B cell (primary cell): ENCODE measurements at places on chromosomes 6 and 20. TPM values are rescaled to one million over a fixed set of nuclear protein-coding genes. Genes with fewer than 3 reads are reported as not detected.

- no peak for DNase-seq
- no peaks in the 10 kb centered on the region for H3K36me3 ChIP-seq
- H3K4me1 ChIP-seq, result peaks cover 11% of the 10 kb centered on the region
- no peaks in the 10 kb centered on the region for H3K27me3 ChIP-seq
- no peak overlapping the region for H3K4me3 ChIP-seq
- no peak overlapping the region for H3K27ac ChIP-seq
Measured at GRCh38 chr6:10588562-10589428, 67.6 kb downstream of the GCNT2 start.

The SMOC2 gene
- polyA plus RNA-seq, result 0.06 TPM in 1 of 2 replicates, not detected in the other

DNA sequence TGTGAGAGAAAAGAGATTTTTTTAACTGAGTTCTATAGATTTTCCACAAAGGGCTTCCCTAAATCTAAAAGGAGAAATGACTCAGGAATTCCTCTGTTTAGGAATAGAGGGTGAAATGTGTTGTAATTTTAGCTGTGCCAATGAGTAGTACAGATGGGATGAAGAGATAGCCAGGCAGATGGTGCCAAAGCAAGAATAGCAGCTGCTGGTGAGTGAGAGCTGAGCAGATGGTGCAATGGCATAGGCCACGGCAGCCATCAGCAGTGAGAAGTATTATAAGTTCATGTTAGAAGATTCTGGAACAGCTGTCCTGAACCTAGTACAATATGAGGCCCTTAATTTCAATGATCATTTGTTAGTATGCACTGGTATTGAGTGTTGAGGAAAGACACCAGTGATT lies 40.2 kb upstream of the CRISP1 start:
- no peaks in the 10 kb centered on the region for H3K36me3 ChIP-seq
- no peak overlapping the region for H3K4me3 ChIP-seq
- no peaks in the 10 kb centered on the region for H3K27me3 ChIP-seq
- DNase-seq, result no peak
- no peak overlapping the region for H3K27ac ChIP-seq

GRCh38 chr6:54194067-54194466 lies 82.8 kb downstream of the MLIP start:
- H3K4me3 ChIP-seq, result no peak overlapping the region
- no peak overlapping the region for H3K27ac ChIP-seq
- H3K36me3 ChIP-seq, result no peaks in the 10 kb centered on the region

The KCNK16 gene
- polyA plus RNA-seq, result not detected in 2 replicates

The TPD52L1 gene
- not detected in 2 replicates for polyA plus RNA-seq

- H3K27me3 ChIP-seq, result no peaks in the 10 kb centered on the region
- no peak overlapping the region for H3K27ac ChIP-seq
- H3K4me3 ChIP-seq, result no peak overlapping the region
- H3K4me1 ChIP-seq, result peaks cover 33% of the 10 kb centered on the region
Measured at GRCh38 chr6:149050160-149050559, 267.4 kb upstream of the TAB2 start.

- no peak for DNase-seq
- H3K36me3 ChIP-seq, result no peaks in the 10 kb centered on the region
- no peak overlapping the region for H3K4me3 ChIP-seq
- H3K27ac ChIP-seq, result no peak overlapping the region
- H3K27me3 ChIP-seq, result no peaks in the 10 kb centered on the region
Measured at GRCh38 chr6:2132416-2132815, 113.0 kb downstream of the GMDS start.

- H3K4me3 ChIP-seq, result no peak overlapping the region
- no peaks in the 10 kb centered on the region for H3K36me3 ChIP-seq
- H3K27ac ChIP-seq, result no peak overlapping the region
- DNase-seq, result no peak
- no peaks in the 10 kb centered on the region for H3K4me1 ChIP-seq
Measured at GRCh38 chr6:113375950-113376846, 480.9 kb upstream of the MARCKS start.

- no peaks in the 10 kb centered on the region for H3K4me1 ChIP-seq
- no peaks in the 10 kb centered on the region for H3K36me3 ChIP-seq
- no peak overlapping the region for H3K4me3 ChIP-seq
- no peak overlapping the region for H3K27ac ChIP-seq
Measured at GRCh38 chr20:64245746-64246595, 9.6 kb upstream of the PCMTD2 start.

DNA sequence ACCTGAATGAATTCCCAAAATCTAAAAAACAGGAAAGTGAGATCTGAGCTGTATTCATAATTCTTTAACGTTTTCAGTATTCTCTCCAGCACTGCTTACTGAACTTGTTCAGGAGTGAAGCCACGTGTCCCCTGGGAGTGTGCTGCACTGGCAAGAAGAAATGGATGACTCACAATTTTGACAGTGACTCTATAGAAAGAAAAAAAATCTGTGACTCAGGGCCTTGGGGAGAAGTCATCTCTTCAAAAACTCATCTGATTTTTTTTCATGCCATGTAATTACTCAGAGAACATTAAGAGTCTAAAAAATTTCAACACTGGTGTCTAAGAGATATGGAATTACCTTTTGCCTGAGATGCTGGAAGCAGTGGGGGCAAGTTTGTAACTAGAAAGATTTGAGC lies 39.7 kb downstream of the ANKEF1 start:
- peaks cover 10% of the 10 kb centered on the region for H3K27me3 ChIP-seq
- no peak for DNase-seq
- H3K4me1 ChIP-seq, result no peaks in the 10 kb centered on the region
- H3K27ac ChIP-seq, result no peak overlapping the region
- H3K4me3 ChIP-seq, result no peak overlapping the region

DNA sequence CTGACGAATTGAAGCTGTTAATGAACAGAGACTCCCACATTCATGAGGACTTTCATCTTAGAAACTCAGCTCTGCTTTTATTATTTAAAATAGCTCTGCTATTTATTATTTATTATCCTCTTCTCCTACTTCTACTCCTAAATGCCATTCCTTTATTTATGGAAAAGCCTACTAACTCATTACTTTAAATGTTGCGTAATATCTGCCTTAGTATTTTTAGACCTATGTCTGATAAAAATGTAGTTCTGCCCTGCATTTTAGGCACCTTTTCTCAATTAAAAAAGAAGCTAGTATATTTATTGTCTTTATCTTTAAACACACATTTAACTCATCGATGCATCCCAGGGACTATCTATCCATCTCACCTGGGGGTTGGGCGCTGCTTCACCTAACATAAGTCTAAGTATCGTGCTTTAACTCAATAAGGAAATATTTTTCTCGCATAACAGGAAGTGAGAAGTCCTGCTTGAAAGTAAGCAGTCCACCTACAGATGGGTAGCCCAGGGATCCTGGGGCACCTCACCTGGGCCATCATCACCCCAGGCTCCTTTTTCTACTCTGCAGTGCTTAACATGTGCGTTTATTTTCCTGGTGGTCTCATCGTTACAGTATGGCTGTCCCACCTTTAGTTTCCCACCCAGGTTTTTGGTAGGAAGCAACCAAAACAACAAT lies 31.3 kb upstream of the FAM184A start:
- no peak overlapping the region for H3K4me3 ChIP-seq
- DNase-seq, result no peak
- H3K27ac ChIP-seq, result no peak overlapping the region
- no peaks in the 10 kb centered on the region for H3K36me3 ChIP-seq
- H3K4me1 ChIP-seq, result no peaks in the 10 kb centered on the region

GRCh38 chr6:56025795-56026194 lies 150.4 kb upstream of the BMP5 start:
- H3K4me3 ChIP-seq, result no peak overlapping the region
- no peaks in the 10 kb centered on the region for H3K4me1 ChIP-seq
- H3K36me3 ChIP-seq, result no peaks in the 10 kb centered on the region
- no peak for DNase-seq

DNA sequence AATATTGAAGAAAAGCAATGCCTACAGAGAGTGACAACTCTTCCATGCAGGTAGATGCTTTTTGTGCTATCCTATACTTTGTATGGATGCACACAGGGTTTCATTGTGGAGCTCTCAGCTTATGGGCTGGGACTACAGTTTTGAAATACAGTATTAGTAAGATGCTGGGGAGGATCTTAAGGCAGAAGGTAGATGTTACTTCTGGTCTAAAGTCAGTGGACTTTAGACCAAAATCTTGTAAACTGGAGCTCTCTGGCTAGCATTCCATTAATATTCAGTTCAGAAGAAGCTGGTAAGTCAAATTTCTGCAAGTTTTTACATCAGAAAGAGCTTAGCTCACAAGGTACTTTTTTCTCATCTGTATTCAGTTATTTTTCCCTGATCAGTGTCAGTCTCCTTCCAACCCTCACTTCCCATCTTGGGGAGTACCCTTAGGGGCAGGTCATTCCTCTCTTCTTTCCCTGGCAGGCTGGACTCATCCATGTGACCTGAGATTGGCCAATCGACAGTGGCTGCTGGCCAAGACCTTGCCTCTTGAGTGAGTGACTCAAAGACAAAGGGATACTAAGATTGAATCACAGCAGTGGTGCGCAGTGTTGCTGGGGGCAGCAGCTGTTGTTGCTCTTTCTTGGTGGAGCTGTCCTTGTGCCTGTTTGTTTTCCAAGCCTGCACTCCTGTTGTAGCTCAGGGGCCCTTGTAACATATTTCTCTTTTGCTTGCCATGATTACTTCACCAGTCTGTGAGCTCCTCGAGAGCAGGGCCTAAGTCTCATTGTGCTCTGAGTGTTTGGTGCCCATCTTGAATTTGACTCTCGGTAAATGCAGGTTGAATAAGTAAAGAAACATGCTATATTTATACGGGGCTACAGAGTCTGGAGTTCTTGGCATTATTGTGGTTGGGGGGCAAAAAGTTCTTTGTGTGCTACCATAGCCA lies 2.8 kb upstream of the PHF20 start:
- no peak for DNase-seq
- no peaks in the 10 kb centered on the region for H3K27me3 ChIP-seq
- peak overlapping the region; percentile 94 for H3K27ac ChIP-seq
- H3K4me3 ChIP-seq, result peak overlapping the region; percentile 38
- H3K4me1 ChIP-seq, result peaks cover 70% of the 10 kb centered on the region

The XKR7 gene
- 0.09 and 0.12 TPM in 2 replicates for polyA plus RNA-seq

DNA sequence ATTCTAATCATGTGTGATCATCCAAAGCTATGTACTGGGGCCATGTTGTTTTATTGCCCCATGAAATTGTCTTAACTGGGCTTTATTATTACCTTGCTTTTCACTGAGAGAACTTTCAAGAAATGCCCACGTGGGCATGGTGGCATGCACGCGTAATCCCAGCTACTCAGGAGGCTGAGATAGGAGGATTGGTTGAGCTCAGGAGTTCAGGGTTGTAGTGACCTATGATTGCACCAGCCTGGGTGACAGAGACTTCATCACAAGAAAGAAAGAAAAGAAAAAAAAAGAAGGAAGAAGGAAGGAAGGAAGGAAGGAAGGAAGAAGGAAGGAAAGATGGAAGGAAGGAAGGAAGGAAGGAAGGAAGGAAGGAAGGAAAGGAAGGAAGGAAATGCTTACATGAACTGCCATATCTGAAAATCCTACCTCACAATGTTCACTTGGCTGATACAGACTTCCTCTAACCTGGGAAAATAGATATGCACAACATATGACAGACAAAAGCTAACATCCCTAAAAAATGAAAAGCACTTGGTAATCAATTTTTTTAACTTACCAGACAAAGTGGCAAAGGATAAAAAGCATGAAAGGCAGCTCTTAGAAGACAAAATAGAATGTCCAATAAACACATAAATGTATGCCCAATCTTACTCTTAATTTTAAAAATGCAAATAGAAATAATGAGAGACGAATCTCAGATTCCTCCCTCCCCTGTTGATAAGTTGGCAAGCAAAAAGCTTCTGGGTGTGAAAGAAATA lies 25.5 kb upstream of the TMEM244 start:
- H3K27ac ChIP-seq, result no peak overlapping the region
- no peak overlapping the region for H3K4me3 ChIP-seq
- H3K4me1 ChIP-seq, result peaks cover 13% of the 10 kb centered on the region

The FAM120B gene
- polyA plus RNA-seq, result 11.0 and 12.5 TPM in 2 replicates

DNA sequence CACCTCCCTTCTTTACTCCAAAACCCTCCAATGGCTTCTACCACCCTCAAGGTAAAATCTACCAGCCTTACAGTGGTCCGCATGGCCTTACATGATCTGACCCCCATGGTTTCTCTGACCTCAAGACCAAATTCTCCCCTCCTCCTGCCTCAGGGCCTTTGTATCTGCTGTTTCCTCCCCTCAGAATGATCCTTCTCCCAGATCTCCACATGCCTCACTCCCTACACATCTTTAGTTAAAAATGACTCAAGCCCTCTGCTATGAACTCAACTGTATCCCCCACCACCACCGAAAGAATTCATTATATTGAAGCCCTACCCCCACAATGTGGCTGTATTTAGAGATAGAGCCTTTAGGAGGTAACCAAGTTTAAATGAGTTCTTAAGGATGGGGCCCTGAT lies 4.1 kb downstream of the SLC23A2 start:
- no peaks in the 10 kb centered on the region for H3K27me3 ChIP-seq
- H3K4me1 ChIP-seq, result peaks cover 28% of the 10 kb centered on the region
- no peak overlapping the region for H3K27ac ChIP-seq
- H3K36me3 ChIP-seq, result no peaks in the 10 kb centered on the region
- H3K4me3 ChIP-seq, result no peak overlapping the region

DNA sequence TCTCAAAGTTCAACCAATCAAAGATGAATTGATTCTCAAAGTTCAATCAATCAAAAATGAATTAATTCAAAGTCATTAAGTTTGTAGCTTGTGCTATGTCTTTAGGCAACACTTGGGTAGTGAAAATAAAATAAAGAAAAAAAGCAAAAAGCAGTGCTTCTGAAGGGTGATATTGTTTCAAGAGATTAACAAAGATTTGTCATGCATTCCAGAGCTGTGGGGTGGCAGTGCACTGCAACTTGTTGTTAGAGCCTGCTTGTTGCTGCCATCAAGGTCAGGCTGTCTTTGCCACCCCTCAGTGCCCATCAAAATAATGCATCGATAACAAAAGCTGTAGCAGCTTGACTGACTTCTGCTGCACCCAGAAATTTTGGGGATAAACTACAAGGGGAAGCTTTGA lies 128.6 kb downstream of the RNF144B start:
- no peak overlapping the region for H3K4me3 ChIP-seq
- no peak for DNase-seq
- no peak overlapping the region for H3K27ac ChIP-seq

The L3MBTL1 gene
- 15.6 and 24.3 TPM in 2 replicates for polyA plus RNA-seq

The RGS17 gene
- polyA plus RNA-seq, result not detected in 2 replicates

The C20orf144 gene
- 0.14 and 0.27 TPM in 2 replicates for polyA plus RNA-seq

The ENPP5 gene
- 0.09 and 0.13 TPM in 2 replicates for polyA plus RNA-seq

- no peaks in the 10 kb centered on the region for H3K4me1 ChIP-seq
- no peaks in the 10 kb centered on the region for H3K36me3 ChIP-seq
- H3K27ac ChIP-seq, result no peak overlapping the region
Measured at GRCh38 chr6:70390067-70390466, 23.2 kb upstream of the FAM135A start.

- no peaks in the 10 kb centered on the region for H3K27me3 ChIP-seq
- H3K27ac ChIP-seq, result no peak overlapping the region
- H3K36me3 ChIP-seq, result no peaks in the 10 kb centered on the region
- DNase-seq, result no peak
Measured at GRCh38 chr6:101550451-101550850, 156.9 kb downstream of the GRIK2 start.

- H3K4me1 ChIP-seq, result no peaks in the 10 kb centered on the region
- no peak for DNase-seq
- no peaks in the 10 kb centered on the region for H3K36me3 ChIP-seq
- H3K27ac ChIP-seq, result no peak overlapping the region
- H3K4me3 ChIP-seq, result no peak overlapping the region
- no peaks in the 10 kb centered on the region for H3K27me3 ChIP-seq
Measured at GRCh38 chr6:3210024-3210610, 17.3 kb downstream of the TUBB2B start.
